ENCODE measurements at places on chromosomes 5 and 9.

DNA sequence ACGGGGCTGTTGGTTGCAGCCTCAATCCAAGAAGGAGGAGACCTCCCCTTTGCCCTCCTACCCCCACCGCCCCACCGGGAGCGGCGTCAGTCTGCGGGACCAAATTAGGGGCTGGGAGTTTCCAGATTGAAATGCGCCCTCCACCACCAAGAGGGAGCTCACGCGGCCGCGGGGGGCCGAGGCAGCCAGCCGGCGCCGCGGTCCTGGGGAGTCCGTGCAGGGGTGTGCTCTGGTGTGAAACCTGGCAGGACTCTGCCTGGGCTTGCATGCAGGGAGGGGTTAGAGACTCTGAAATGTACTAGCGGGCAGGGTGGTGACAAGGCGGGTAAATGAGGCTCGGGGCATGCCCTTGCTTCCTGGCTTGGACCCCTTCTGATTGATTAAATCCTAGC lies 989 bp upstream of the FBN2 start:
- DNase-seq = no peak

- DNase-seq = no peak
Observed at GRCh38 chr9:120882935-120883607, 6.1 kb upstream of the PHF19 start.

- DNase-seq = no peak
Observed at GRCh38 chr5:36894954-36895353, 18.4 kb downstream of the NIPBL start.

DNA sequence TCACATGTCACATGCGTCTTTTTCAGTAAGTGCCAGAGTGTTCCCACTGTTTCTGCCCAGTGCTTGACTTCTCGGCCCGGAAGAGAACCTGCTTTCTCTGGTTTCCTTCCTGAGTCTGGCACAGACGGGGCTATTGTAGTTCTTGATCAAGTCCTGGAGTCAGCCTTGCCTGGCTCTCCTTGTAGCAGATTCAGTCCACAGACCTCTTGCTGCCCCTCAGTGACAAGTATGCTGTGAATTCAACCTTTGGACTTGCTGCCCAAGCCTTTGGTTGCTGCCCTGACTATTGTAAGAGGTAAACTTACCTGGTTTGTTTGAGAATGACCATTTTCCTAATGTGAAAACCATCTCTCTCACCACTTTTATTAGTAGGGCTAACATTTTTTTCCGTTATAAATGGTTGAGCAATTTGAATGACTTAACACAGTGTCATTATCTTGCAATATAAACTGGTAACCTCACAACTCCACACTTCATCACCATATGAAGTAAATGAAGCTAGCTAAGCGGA lies 24.7 kb downstream of the ZBTB34 start:
- DNase-seq = no peak

GRCh38 chr5:61274511-61274911 lies 57.5 kb upstream of the ZSWIM6 start:
- DNase-seq = no peak

DNA sequence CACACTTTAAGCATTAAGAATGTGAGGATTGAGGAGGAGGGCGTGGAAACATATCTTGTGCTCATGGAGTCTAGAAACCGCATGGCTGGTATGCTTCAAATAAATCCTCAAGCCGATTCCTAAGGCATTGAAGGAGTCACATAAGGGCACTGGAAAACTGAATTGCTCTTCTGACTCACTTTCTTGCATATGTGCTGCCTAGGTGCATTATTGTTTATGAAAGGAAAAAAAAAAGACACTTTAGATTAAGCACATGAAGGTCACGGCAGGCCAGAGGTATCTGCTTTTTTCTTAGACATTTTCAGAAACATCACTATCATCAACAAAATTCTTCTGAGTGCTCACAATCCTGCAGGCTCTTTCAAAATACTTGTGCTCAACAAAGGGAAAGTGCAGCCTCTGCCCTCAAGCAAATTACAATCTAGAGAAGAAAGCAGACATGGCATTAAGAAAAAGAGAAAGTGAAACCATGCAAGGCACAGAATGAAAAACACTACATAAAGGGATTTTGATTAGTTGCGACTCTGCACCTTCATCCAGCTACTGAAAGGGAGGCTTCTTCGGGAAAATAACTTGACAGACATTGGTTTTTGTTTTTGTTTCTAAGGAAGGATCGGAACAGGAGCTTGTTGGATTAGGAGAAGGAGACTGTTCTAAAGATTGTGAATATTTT lies 2117.6 kb downstream of the MAT2B start:
- DNase-seq = no peak

DNA sequence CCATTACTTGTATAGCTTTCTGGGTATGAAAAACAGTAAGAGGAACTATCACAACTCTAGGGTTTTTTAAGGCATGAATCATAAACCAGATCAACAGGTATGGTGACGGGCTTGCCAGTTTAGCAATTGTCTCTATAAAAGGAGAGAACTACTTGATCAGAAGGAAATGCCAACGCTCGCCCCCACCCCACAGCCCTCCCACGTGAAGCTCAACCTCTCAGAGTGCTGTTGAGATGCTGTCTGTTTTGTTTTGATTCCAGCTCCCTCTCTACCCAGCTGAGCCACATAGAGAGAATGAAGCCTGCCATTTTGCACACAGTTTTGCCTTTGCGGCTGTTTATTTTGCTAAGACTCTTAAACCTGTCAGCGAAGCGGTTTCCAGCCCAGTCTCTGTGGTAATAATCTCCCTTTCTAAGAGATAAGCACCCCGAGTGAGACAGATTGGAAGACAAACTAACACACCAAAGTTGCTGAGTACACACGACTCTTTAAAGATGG lies 257.9 kb upstream of the ANKRD55 start:
- no peak for DNase-seq

DNA sequence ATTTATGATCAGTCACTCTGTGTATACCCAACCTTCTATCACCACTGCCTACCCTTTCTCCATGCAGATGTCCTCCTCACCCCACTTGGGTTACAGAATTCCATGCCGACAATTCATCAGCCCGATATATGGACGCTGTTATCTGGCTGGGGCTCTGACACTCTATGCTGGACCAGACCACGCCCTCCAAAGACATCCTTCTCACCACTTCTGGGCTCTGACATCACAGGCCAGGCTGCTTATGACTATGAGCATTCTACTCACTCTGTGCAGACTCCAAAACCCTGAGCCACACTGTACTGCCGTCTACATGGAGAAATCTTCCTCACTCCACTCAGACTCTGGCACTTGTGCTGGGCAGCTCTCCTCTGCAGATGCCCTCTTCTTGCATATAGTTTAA lies 7.6 kb upstream of the AK3 start:
- no peak for DNase-seq

DNA sequence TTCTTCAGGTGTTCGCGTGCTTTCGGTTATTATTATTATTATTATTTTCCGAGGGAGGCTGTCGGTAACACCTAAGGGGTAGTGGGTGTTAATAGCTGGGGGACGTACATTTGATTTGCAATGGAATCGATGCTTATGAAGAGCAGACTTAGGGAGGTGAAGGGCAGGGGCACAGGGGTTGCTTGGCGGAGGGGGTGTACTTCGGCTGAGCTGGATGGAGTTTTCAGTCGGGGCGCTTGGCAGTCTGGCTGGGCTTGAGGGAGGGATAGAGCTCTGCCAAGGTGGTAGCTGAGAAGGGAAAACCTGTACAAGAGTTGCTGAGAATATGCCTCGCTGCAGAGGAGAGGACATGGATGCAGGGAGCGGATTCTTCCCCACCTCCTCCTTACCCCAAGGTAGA lies 617 bp upstream of the PTPRD start:
- DNase-seq = no peak

GRCh38 chr5:169467041-169467771 lies 116.4 kb upstream of the SPDL1 start:
- no peak for DNase-seq

- DNase-seq = no peak
Observed at GRCh38 chr9:86098824-86099700, at the start of gene GOLM1. TSS of gene GOLM1 (minus strand) at chr9:86099558. CDS start at chr9:86079320, 20,238 bp downstream.

GRCh38 chr5:40288800-40289485 lies 390.8 kb upstream of the PTGER4 start:
- no peak for DNase-seq

DNA sequence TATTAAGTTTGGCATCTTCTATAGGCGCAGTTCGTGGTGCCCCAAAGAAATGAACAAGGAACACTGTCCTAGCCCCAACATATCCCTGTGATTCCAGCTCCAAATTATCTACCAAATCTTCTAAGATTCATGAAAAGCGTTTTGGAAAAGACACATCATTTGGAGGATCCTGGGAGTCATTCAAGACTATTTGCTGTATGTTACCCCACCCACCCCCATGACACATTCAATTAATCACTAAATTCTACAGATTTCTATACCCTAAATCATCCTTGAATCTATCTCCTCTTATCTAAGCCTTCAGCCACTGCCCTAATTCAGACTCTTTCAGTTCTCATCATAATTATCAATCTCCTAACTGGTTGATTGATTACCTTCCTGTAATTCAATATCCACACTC lies 5.5 kb upstream of the RUSC2 start:
- DNase-seq = no peak

DNA sequence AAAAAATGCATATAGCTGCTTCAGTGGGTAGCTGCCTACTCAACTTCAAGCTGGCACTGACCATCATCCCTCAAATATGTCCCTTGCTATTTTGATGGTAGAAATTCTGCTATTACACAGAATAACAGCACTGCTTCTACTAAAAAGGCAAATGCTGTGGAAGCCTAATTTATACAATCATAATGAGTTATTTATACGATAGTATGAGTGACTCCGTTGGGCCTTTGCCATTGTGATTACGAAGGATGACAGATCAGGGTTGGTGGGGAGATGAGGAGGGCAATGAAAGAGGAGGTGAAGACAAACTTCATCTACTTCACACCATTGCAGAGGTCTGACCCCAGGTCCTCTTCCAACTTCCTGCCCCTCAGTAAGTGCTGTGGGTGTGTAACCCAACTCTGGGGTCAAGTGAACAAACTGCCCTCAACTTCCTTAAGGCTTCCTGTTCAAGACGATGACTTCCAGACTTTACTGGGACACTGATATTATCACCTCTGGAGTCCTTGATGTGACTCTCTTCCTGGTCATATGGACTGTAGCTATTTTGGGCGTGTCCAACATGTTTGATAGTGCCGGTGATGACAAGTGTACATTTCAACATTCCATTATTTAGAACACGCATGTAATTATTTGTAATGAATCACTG lies 74.1 kb upstream of the RPS23 start:
- DNase-seq = no peak
